H54 (cell line): ENCODE measurements at places on chromosomes 4 and X.

- DNase-seq: no peak
Measured at GRCh38 chr4:11669156-11669555, 240.5 kb upstream of the HS3ST1 start.

DNA sequence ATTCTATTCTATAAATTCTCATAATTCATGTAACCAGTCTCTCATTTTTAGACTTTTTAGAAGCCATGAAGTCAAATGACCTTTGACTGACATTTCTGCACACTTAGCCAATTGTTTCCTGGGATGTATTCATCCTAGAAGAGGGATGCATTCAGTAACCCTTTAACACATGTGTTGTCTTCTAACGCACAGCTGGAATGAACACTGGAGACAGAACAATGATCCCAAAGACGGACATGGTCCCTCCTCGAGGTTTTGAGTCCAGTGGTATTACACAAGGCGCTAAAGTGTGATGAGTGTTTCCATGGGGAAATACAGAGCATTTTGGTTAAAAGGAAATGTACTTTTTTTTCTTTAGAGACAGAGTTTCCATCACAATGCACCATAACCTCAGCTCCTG is 39.8 kb upstream of the CLDN24 start:
- DNase-seq: no peak

DNA sequence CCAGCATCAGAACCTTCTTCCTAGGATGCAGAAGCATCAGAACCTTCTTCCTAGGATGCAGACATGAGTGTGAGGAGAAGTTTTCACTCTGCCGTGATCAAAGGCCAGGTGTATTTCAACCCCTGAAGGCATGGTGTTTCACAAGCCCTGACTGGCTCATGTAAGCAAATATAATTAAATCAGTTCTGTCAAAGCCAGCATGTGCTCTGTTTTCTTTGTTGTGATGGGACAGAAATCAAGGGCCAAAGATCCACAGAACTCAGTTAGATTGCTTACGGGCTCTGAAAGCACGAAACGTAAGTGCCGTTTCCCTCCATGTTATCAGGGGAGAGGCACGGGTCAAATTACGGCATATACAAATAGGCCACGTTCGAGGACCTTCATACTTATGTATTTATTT is 32.0 kb upstream of the CLDN24 start:
- no peak for DNase-seq

GRCh38 chr4:836750-837301 is 10.9 kb upstream of the CPLX1 start:
- no peak for DNase-seq

GRCh38 chrX:69120476-69120875 is 44.8 kb downstream of the PJA1 start:
- no peak for DNase-seq

DNA sequence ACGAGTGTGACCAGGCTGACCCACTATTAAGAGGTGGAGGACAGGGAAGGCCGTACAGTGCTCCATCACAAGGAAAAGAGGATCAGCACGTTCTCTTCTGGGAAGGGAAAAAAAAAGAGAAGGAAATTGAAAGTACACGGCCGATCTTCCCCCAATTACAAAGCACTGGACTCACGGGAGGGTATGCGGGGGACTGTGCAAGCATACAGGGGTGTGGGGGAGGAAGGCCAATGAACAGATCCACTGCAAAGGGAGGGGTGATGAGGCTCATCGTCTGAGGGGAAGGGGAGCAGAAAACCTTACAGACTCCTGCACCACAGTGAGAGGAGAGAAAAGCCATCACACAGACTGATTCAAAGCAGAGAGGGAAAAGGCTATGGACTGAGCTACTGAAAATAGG is 1.1 kb downstream of the ELK1 start:
- DNase-seq: no peak

DNA sequence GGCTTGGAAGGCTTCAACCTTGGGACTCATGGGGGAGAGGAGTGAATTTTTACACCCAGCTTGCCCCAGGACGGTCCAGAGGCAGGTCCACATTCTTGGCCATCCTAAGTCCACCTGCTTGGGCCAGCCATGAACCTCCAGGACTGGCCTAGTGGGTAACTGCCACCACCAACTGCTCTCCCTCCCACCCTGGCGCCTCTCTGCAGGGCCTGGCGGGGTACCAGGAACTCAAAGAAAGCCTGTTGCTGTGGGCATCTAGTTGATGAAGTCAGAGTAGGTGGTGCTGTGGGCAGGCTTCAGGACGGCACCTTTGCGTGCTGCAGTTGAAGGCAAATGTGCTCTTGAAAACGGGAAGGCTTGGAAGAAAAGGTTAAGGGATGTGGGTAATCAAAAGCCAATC is 12.0 kb downstream of the BCOR start:
- DNase-seq: no peak

GRCh38 chr4:59818656-59819055 is 1381.5 kb upstream of the ADGRL3 start:
- DNase-seq: no peak

- no peak for DNase-seq
Measured at GRCh38 chr4:14225688-14226207, 598.2 kb upstream of the BOD1L1 start.

GRCh38 chrX:110408949-110409588 is 50.4 kb downstream of the RTL9 start:
- no peak for DNase-seq

- DNase-seq: no peak
Measured at GRCh38 chr4:168758351-168758876, 251.6 kb downstream of the CBR4 start.

GRCh38 chrX:13952581-13952980 is 77.1 kb downstream of the GEMIN8 start:
- no peak for DNase-seq

GRCh38 chrX:74383611-74384010 is 37.7 kb upstream of the SLC16A2 start:
- peak; percentile 12 for DNase-seq

DNA sequence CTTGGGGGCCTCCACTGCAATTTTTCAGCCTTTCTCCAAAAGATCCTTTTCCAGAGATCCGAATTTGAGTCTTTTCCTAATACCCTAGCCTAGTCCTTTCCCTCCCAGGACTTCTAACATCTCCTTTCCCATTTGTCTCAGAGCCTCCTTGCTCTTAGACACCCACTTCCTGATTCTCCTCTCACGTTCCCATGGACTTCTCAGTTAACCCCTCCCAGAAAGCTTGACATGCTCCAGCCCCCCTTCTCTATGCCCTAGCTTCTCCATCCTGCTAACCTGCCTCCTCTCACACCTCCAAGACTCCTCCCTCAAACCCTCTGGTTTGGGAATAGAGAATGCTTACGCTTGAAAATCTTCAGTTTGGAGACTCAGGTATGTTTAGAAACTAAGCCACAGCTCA is 2.5 kb downstream of the UBA1 start:
- DNase-seq: no peak

DNA sequence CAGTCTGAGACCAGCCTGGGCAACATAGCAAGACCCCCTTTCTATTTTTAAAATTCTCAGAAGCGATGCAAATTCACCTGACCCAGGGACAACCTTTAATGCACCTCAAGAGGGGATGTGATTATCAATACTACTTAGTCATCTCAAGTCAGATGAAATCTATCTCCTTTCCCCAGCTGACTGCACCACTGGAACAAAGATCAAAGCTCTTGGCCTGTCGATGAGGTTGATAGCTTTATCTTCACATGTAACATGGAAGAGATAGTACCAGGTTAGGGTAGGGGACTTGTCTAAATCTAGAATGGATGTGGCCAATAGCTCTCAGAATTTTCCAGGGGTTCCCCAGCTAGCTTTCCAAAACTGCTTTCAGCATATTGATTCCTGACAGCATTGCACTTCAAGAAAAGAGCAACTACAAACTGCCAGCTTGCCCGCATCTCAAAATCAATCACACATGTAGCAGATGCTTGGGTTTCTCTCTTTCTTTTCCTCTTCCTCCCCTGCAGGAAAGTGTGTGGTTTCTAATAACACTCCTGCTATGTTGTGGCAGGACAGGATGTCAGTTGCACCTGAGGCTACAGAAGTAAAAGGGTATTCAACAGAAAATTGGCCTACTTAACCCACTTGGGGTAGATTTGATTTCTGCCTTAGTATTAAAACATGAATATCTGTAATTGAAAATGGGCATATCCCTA is 12.2 kb upstream of the TMEM164 start:
- no peak for DNase-seq

DNA sequence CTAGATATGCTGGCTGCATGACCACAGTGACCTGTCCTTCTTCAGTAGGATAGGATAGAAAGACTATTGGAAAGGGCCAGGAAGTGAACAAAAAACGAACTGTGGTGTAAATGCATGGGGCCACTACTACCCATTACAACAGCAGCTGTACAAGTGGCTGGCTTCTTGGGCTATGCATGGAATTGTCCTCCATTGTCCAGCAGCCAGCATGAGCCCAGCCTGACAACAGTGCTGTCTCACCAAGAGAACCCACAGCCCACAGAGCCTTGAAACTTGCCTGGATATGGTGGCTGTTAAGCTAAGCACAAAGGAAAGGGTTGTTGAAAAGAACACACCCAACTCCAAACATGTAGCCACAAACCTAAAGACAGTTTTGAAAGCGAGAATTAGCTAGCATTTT is 330.2 kb upstream of the F9 start:
- no peak for DNase-seq

DNA sequence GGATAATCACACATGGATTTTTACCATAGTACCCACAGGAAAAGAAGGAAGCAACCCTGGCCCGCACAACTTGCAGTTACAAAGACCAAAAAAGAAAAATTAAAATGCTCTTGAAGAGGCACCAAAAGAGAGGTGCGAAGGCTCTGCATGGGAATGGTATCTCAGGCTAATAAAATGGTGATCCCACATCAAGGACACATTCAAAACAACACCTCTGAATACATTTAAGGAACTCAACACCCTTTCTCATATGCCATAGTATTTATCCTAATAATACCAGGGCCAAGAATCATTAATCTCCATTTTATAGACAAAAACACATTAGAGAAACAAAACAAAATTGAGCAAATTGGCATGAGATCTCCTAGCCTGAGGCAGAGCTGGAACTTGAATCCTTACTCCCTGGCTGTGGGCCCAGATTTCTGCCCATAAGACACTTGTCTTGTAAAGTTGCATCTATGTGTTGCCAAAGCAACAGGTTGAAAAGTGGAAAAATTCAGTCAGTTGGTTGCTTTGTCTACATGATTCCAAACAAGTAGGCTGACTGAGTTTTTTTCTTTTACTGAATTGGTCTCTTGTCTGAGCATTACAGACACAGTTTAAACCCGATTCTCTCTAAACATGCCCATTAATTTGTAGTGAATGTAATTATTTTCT is 33.5 kb downstream of the GUCY2F start:
- DNase-seq: no peak

DNA sequence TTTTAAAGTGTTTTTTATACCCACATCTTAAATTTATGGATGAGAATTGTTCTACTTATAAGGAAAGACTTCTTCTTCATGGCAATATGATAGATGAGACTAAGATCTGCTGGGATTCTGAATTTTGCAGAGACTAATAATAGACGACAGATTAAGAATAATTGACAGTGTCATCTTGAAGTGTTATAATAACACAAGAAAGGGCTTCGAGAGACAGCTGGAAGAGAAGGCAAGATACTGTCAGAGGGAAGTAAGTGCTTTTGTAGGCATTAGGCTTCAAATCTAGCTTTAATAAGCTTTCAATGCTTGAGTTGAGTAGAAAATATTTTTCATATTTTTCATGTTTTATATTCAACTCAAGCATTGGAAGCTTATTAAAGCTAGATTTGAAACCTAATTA is 797.6 kb upstream of the PABPC4L start:
- no peak for DNase-seq

- DNase-seq: no peak
Measured at GRCh38 chr4:182778222-182778982, 138.8 kb downstream of the DCTD start.

DNA sequence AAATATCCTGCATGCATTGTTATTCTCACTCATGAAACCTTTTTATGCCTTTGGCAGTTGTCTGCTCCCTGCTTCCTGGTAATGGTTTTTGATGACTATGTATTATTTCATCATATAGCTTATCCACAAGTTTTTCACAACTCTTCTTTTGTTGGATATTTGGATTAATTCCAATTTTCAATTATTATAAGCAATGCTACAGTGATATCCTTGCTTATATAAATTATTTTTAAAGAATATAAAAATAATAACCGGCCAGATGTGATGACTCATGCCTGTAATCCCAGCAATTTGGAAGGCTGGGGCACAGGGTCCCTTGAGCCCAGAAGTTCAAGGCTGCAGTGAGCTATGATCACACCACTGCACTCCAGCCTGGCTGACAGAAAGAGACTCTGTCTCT is 47.0 kb downstream of the ASIC5 start:
- no peak for DNase-seq

GRCh38 chr4:7744142-7744804 is 195.4 kb downstream of the AFAP1 start:
- no peak for DNase-seq

DNA sequence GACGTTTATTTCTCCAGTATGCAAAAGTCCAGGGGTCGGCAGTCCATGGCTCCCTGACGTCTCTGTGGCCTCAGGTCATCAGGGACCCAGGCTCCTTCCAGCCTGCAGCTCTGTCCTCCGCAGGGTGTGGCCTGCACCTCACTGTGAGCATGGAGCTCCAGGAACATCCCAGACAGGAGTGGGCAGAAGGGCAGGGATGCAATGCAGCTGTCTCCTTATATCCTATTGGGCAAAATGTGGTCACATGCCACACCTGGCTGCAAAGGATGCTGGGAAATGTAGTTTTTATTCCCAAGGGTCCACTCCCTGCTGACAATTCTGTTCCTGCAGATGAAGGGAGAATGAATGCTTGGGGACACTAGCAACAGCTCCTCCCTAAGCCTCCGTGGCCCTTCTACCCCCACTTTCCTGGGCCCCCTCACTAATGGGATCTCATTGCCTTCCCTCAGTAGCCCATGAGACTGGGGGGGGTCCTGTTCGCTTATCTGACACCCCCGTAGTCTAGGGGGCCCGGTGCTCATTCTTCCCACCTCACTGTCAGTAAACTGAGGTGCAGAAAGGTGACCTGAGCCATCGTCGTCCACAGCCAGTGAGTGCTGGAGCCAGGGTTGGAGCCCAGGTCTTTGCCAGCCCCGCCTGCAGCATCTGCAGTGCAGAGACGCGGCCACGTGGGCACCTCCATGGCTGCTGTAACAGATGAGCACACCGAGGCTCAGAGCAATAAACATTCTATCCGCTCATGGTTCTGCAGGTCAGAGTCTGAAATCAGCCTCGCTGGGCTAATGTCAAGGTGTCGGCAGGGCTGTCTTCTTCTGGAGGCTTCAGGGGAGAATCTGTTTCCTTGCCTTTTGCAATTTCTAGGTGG is 5.9 kb upstream of the GRPEL1 start:
- DNase-seq: peak; percentile 47

DNA sequence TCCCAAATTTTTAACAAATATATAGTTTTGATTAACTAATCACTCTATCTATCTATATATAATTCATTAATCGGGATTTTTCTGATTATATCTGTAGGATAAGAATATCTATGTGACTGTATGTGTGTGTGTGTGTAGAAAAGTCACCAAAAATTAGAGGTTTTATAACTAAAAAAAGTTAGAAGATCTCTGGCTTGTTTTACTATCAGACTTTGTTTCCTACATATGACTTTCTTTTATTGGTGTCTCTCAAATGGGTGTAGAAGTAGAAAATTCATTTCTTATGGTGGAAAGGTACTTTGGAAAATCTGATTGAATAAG is 26.7 kb upstream of the TMPRSS11D start:
- no peak for DNase-seq

GRCh38 chr4:8283631-8284121 is 14.1 kb downstream of the HTRA3 start:
- no peak for DNase-seq

GRCh38 chrX:147183161-147183560 is 368.6 kb upstream of the CXorf51A start:
- DNase-seq: no peak
